ENCODE measurements at places on chromosomes 13 and 19.
A peak's percentile ranks its signal among the peaks of the same experiment; 100 is the strongest.

GRCh38 chr13:92609376-92609775, 617.2 kb upstream of the GPC6 start:
- DNase-seq: no peak

DNA sequence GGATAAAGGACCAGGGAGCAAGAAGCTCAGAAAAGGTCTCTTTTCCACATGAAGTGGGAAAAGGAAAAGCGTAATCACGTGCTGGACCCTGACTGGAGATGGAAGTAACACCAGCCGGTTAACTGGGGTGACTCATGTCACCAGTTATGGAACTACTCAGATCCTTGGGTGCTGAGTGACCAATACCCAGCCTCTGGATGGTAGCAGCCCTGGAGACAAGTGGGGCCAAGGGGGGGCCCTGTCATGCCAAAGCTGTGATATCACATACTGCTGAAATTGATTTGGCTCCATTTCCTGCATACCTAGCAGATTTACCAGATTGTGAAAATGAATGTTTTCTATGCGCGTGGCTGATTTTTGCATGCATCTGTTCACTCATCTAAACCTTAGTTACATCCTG, 158.9 kb downstream of the ZIC5 start:
- no peak for DNase-seq

GRCh38 chr13:29693275-29693945, 97.9 kb upstream of the SLC7A1 start:
- DNase-seq: no peak

DNA sequence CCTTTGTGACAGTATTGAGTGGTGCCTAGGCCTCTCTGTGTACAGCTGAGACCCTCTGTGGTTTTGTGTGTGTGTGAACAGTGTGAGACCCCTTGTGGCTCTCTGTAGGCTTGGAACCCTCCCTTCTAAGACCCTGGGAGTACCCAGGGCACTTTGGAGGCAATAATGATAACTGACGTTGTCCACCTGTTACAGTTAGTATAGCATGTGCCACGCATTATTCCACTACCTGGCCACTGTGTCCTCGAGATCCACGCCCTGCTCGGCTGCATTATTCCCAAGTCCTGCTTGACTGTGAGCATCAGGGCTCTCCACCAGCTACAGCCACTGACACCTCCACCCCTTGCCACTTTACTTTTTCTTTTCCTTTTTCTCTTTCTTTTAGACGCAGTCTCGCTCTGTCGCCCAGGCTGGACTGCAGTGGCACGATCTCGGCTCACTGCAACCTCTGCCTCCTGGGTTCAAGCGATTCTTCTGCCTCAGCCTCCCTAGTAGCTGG, 2.0 kb downstream of the GRAMD1A start:
- DNase-seq: no peak

GRCh38 chr13:99254830-99255229, 3.3 kb downstream of the GPR18 start:
- DNase-seq: no peak

DNA sequence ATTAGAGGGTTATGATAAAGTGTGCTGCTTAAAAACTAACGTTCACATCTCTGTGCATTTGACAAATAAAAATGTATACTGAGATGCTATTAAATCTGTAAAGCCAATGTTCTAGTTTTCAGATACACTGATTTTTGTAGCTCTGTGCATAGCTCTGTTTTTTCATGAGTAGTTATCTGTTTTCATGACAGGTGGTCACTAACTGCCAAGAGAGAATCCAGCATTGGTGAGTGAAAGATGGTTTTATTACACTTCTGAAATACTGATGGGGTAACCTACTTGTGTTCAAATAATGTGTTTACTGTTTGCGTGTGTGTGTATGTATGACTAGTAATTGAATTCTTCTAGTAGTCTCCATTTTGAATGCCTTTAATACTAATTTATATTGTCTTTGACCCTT, 29.0 kb downstream of the URI1 start:
- DNase-seq: no peak

- DNase-seq: peak; percentile 55
Observed at GRCh38 chr19:18771328-18772242, 19.5 kb downstream of the COMP start.

GRCh38 chr13:111330066-111330610, 9.7 kb downstream of the TEX29 start:
- no peak for DNase-seq

DNA sequence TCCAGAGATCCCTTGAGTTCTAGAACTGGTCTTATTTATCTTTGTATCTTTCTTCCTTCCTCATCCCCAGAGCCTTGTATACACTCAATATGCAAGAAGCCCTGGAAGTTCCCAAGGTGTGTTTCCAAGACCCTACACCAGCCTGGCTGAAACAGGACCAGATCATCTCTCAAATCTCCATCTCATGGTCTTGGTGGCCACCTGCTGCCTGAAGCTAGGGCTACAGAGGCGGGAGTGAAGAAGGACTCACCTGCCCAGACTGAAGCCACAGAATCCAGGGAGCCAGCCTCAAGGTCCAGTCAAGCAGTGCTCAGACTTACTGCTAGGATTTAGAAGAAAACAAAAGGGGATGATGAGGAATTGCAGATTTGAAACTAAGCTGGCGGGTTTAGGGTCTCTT, 6.1 kb upstream of the CYSLTR2 start:
- DNase-seq: no peak

- DNase-seq: no peak
Observed at GRCh38 chr13:52195401-52195837, 36.0 kb upstream of the NEK3 start.

DNA sequence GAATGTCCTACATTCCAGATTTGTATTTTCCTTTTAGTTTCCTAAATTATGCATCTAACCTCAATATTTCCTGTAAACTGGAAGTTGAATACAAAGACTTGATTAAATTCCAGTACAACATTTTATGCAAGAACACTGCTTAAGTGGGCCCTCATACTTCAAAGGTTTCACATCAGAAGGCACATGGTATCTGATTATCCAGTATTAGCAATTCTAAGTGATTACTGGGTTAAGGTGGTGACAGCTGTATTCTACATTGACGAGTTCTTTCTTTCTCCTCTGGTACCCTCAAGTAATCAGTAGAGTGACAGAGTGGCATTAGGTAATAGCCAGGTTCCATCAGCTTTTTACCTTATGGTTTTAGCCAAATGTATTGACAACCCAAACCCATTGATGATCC, 18.3 kb downstream of the BIVM start:
- DNase-seq: no peak

- DNase-seq: peak; percentile 35
Observed at GRCh38 chr19:45528744-45529419, 21.6 kb downstream of the VASP start.

- DNase-seq: no peak
Observed at GRCh38 chr13:21748166-21748565, 77.3 kb downstream of the FGF9 start.

- no peak for DNase-seq
Observed at GRCh38 chr19:30367006-30367405, 5.2 kb upstream of the ZNF536 start.

GRCh38 chr19:35822579-35822978, 9.9 kb upstream of the PRODH2 start:
- DNase-seq: no peak

DNA sequence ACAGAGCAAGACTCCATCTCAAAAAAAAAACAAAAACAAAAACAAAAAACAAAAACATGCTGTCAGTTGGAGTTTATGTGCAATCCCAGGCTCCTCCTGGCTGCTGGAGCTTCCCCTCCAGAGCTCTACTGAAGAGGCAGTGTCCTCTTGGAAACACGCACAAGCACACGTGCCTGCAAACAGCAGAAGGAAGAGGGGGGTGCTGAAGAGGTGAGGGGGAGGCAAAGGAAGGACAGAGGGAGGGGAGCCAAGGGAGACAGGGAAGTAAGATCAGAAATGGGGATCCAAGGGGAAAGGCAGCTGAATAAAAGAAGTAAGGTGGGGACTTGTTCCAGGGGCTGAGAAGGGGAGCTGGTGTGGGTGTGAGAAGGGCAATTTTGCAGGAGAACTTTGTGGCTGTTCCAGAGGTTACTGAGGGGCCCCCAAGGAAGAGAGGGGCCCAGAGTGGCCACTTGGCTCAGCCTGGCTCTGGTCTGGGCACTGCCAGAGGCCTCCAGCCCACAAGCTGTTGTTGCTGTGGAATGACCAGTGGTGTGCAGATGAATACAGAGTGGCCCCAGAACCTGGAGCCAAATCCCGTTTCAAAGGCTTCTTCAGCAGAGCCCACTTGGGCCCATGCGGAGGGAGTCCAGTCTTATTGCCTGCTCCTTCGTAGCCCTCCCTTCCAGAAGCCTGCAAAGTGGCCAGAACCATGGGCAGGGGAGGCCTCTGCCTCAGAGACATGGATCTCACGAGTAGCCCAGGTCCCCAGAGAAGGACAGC, 34.4 kb downstream of the LYL1 start:
- no peak for DNase-seq

DNA sequence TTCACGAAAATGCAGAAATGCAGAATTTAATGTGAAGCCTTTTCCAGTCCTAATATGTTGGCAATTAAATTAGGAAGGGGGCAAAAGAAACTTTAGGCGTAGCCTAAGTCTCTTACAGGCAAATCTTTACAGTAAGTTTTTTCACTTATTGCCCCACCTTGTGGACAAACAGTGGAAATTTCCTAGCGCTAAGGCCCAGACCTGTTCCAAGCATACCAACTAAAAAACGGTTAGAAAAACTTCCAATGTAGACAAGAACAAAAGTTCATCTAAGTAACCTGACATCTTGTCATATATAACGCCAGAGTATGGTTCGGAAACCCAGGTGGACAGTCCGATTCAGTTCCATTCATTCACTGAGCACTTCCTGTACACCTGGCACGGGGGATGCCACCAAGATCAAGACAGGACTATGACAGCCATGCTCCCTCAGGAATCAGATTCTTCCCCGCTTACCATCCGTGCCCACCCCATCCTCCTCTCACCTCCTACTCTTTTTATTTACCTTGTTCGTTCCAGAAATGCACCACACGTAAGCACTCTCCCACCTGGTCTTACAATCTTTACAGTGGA, 4.9 kb downstream of the ZAR1L start:
- peak; percentile 72 for DNase-seq

DNA sequence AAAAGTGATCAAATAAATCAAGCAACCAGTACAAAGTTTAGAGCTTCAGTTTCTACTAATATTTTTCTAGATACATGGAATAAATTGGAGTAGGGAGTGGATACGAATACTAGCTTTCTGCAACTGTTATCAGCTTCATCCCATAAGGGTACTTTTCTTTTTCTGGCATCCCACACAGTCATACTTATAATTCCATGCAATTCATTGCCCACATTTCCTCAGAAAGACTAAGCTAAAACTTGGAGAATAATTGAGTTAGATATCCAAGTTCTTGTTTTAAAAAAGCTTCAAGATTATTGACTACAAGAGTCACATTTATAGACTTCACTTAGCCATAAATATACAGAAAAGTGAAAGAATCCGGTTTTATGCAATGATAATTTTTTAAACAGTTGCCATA, 186.9 kb downstream of the OLFM4 start:
- DNase-seq: no peak
